ENCODE measurements at places on chromosomes 12 and 14. TPM values are rescaled to one million over a fixed set of nuclear protein-coding genes. Genes with fewer than 3 reads are reported as not detected.

The TSPAN11 gene
- 0.95 TPM for total RNA-seq

The EXOC3L4 gene
- 2.0 TPM for total RNA-seq

DNA sequence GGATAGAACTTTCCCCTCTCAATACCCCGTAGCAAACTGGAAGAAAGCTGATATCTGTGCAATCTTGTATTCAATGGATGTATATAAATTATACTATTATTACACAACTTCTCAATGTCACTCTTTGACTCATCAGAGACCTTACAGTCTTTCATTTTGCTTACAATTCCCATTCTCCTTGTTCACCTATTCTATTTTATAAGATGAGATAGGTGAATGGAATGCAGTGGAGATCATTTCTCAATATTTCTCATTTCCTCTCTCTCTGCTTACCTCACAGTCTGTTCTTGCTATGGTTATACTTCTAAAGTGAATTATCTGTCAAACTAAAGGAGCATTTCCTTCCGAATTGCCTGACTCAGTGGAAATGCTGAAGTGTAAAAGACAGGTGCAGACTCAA lies 14.9 kb downstream of the FOXA1 start:
- no peak for DNase-seq

The PKP2 gene
- 0.69 TPM for total RNA-seq

GRCh38 chr14:53744857-53745256 lies 211.8 kb downstream of the BMP4 start:
- DNase-seq: no peak

DNA sequence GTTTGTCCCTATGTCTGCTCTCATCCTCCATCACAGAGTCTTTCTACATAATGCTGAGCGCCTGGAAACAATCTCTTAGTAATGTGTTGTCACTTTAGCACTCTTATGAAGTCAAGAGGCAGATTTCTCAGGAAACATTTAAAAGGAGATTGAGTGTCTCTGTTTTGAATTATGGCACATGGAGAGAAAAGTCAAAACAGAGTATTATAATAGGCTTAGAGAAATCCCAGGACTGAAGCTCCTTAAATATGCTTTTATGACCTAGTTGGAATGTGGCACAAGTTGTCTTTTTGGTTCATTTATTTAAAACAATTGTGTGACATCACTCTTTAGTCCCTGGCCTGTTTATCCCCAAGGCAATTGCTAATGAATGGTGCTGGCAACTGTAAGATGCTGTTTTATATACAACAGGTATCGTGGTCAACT lies 117.8 kb upstream of the HIF1A start:
- DNase-seq: no peak

DNA sequence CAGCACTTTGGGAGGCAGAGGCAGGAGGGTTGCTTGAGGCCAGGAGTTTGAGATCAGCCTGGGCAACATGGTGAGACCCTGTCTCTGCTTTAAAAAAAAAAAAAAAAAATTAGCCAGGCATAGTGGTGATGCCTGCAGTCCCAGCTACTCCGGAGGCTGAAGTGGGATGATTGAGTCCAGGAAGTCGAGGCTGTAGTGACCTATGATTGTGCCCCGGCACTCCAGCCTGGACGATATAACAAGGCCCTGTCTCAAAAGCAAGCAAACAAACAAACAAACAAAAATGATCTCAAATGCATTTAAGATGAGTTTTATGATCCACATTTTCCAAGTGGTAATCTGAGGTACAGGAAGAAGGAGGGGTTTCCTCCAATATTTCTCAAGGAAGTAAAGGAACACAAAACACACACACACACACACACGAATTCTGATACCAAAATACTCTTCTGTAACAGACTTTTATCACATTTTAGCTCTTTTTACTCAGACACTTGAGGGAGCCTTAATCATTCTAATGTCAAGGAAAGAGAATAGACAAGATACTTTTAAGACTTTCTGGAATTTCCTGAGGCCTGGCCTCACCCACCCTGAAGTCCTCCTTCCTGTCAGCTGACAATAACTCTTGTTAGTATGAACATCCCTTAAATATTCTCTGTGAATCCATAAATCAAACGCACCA lies 44.4 kb upstream of the CERS5 start:
- DNase-seq: peak; percentile 13

The MANSC4 gene
- total RNA-seq: not detected

GRCh38 chr12:72570601-72571000 lies 298.4 kb downstream of the TRHDE start:
- DNase-seq: no peak

DNA sequence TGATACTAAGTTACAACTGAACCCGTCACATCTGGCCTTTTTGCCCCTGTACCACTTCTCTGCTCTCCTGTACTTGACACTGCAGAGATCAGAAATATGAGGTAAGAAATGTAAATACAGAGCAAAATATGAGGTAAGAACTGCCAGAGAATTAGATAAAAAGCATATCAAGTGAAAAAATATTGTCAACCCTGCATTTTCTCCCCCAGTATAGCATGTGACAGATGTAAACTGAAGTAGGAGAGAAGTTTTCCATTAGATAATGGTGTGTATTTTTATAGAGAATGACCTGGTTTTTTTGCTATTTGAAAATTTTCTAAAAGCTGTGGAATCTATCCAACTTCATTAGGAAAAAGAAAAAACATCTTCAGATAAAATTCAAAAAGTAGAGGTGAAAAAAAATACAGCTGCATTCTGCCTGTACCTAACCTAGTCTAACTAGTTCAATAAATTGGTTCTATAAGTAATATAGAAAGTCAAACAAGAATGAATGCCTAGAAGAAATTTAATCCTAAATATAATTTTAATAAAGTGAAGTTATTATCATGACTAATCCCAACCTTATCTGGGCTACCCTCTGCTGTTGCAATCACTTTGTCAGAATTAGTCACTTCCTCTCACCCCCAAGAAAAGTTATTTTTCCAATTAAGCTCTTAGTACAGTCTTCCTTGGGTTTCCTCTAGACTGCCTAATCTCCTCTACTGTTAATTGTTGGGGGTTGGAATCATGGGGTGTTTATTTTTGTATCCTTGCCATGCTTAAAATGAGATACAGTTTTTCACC lies 210.0 kb downstream of the RASSF9 start:
- no peak for DNase-seq

The CLEC1A gene
- total RNA-seq: 3.8 TPM

GRCh38 chr14:105419195-105420091 lies at the start of gene MTA1:
Gene MTA1 (plus strand): TSS chr14:105419827. CDS start chr14:105420036, 209 bp downstream.
- no peak for DNase-seq

The GLT8D2 gene
- 6.3 TPM for total RNA-seq

- DNase-seq: no peak
These were observed 823.6 kb downstream of the GALC start for GRCh38 chr14:87169362-87169761.

The DIO3 gene
- 0.26 TPM for total RNA-seq

The RIN3 gene
- total RNA-seq: 23.2 TPM

DNA sequence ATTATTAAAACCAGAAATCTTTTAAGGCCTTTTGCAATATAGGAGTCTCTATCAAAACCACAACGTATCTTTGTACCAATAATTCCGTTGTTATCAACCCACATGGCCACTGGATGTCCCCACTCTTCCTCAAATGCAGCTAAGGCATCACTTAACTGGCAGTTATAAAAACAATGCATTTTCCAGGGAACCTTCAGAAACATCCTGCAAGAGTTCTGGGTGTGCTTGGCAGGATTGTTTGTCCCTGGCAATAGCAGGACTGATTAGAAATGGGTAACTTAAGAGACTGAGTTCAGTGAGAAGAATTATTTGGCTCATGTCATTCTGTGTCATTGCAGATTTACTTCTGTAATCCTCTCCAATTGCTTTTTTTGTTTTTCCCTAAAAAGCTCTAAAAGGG lies 112.0 kb downstream of the SLC15A5 start:
- peak; percentile 54 for DNase-seq

DNA sequence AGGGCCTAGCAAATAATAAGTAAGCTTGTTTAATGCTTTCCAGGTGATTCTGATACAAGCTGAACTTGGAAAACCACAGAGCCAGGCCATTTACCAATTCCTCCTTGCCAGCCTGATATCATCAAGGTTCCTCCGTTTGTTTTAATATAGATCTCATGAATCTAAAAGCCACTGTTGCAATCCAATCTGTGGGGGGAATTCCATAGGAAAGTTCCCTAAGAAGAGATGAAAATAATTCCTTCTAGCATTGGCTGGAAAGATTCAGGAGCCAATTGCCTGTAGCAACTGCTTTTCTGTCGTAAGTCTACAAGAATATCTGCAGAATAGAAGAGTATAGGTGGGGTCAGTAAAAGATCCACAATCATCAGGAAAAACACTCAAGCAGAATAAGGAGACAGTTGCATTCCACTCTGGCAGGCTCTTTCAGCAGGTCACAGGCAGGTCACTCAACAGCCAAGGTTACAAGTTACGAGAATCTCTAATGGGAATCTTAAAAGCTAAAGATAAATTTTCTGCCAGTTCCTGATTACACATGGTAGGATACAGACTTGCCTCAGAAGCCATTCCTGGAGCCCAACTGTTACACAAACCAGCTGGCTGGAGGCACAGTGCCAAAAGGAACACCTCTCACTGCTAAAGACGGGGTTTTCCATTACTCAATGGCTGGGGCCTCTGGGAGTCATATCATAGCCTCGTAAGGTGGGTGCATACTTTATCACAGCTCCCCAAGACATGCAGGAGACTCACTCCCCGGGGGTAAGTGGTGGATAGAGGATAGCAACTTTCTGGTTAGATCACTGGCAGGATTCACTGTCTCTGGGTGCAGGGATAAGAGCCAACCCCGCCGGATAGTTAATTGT lies 43.6 kb downstream of the FGD6 start:
- DNase-seq: peak; percentile 96

- no peak for DNase-seq
These were observed 675 bp downstream of the NEDD8 start for GRCh38 chr14:24231263-24232120.

- no peak for DNase-seq
These were observed 63.3 kb downstream of the RASSF3 start for GRCh38 chr12:64673490-64674169.

The RPL10L gene
- total RNA-seq: not detected

DNA sequence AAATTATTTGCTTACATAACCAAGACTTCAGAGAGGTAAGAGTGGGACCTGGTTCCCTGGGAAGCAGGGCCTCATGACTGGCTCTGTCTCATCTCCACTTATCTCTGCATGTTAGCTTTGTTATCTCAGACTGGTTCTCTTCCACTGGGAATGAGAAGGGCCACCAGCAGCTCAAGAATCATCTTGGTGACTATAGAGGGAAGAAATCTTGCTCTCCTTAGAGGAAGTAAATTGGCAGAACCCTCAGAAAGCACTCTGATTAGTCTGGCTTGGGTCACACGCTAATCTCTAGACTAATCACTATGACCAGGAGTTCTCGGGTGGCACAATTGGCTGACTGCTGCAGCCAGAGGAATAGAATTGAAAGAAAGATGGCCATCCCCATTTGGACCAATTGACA lies 110.8 kb upstream of the KRAS start:
- no peak for DNase-seq

The MDP1 gene
- total RNA-seq: 53.7 TPM

The CRIP1 gene
- total RNA-seq: 10.5 TPM

DNA sequence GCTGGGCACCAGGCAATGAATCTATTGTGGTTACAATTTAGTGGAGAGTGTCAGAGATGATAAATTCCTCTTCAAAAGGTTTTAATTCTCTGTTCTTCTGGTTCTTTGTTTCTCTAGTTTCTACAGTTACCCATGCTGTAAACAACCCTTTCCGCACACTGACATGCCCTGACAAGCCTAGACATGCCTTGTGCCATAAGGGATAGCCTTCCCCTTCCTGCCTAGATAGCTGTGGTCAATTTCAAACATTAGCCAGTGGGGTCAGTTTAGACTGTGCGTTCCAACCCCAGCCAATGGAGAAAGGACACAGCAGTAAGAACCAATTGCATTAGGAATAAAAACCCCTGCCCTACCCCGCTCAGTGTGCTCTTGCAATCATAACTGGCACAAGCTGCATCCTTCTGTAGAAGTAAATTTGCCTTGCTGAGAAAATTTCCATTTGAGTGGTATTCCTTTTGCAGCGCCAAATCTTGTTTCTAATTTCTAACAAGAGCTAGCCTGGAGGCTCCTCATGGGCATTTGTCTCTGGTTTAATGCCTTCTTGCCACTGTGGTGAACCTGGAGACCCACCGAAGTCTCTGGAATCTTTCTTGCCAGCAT lies 6.4 kb downstream of the EDDM3A start:
- DNase-seq: no peak

The ZFHX2 gene
- 3.2 TPM for total RNA-seq

The TDRD9 gene
- total RNA-seq: 2.6 TPM

- no peak for DNase-seq
These were observed 119.4 kb downstream of the CAND1 start for GRCh38 chr12:67388331-67389138.

The KRT85 gene
- total RNA-seq: not detected

The PLA2G1B gene
- 1.3 TPM for total RNA-seq

The SLC25A47 gene
- 0.28 TPM for total RNA-seq

The LALBA gene
- not detected for total RNA-seq

- DNase-seq: no peak
These were observed 9.1 kb downstream of the RILPL1 start for GRCh38 chr12:123524378-123524777.

DNA sequence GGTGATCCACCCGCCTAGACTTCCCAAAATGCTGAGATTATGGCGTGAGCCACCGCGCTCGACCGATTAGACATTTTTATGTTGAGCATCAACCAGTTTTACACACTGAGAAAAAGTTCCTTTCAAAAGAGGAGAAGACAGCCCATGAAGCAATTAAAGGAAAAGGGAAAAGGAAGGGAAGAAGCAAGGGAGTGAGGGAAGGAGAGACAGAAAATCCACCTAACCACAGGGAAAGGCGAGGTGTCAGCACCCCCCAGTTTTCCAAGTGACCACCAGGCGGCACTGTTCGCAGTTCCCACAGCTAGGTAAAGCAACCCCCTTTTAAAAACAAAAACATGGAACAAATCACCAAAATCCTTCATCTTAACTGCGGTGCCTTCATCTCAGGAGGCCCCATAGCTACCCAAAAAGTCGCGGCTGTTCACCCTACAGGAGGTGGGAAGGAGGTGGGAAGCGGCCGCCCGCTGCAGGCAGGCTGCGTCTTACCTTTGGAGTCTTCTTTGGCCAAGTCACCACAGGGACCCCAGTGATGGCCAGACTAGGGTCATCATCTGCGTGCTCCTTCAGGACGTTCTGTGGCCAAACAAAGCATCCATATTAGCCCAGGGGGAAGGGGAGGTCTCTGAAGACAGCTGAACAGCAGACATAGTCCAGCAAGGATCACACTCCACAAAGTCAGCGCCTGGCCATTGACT lies 86.6 kb downstream of the KDM2B start:
- peak; percentile 32 for DNase-seq

GRCh38 chr12:93612776-93613175 lies 40.3 kb downstream of the SOCS2 start:
- no peak for DNase-seq

The NGB gene
- total RNA-seq: not detected

The OR4E2 gene
- not detected for total RNA-seq

The TMEM63C gene
- 2.7 TPM for total RNA-seq

The STON2 gene
- 5.5 TPM for total RNA-seq

DNA sequence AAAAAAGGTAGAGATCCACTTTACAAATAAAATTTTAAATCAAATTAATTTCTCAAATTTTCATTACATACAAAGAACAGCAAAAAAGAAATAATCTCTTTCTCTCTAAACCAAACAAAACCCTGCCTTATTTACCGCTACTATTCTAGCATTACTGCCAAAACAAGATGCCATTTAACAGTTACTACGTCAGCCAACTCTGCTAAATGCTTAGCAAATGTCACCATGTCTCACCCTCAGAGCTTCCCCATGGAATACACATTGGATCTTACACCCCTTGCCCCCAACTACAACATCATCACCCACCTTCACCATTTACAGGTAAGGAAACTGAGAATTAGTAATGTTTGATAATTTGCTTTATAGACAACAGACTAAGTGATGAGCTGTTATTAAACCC lies 23.0 kb upstream of the NR2C1 start:
- DNase-seq: no peak

GRCh38 chr14:34615507-34615906 lies 14.4 kb downstream of the SNX6 start:
- DNase-seq: no peak

The HOXC6 gene
- 11.7 TPM for total RNA-seq
